ENCODE measurements at places on chromosomes 1 and 21.

- DNase-seq: no peak
These were observed 51.8 kb upstream of the LYST start for GRCh38 chr1:235918465-235918864.

- DNase-seq: no peak
These were observed at the start of gene CRB1 for GRCh38 chr1:197268012-197268411. TSS of gene CRB1 (plus strand) at chr1:197268252. CDS start at chr1:197268413, 161 bp downstream.

DNA sequence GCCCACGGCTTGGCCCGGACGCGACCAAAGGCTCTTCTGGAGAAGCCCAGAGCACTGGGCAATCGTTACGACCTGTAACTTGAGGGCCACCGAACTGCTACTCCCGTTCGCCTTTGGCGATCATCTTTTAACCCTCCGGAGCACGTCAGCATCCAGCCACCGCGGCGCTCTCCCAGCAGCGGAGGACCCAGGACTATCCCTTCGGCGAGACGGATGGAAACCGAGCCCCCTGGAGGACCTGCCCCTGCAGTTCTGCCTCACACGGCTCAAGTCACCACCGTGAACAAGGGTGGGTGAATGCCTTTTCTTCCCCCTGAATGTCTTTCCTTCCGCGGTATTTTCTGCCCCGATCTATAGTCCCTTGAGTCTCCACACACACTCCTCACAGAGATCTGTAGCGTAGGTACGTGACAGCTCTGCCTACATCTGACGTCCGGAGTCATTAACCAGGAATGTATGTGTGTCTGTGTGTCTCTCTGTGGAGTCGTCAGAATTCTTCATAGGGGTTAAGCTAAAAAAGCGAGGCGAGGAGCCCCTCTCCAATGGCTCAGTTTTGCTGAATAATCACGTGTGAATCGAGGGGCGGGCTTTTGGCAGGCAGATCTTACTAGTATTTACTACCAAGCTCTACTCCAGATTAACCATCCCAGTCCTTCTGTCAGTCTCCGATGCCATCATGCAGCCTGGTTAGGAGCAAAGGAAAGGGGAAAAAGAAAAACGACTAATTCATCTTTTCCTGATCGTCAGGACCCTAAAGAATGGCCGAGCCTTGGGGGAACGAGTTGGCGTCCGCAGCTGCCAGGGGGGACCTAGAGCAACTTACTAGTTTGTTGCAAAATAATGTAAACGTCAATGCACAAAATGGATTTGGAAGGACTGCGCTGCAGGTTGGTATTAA lies at the start of gene CDKN2C:
Gene CDKN2C, plus strand, starts transcription at position 635 of the 898 bp plus-strand sequence. Its CDS starts 124 bp downstream, at position 759.
- DNase-seq: no peak

GRCh38 chr1:34781071-34781843 lies at the start of gene GJB3:
TSS of gene GJB3 (plus strand) at chr1:34781214. CDS start at chr1:34784763, 3,549 bp downstream.
- no peak for DNase-seq

GRCh38 chr1:248739572-248740205 lies 15.9 kb downstream of the LYPD8 start:
- no peak for DNase-seq

- DNase-seq: no peak
These were observed 119.8 kb downstream of the GALNT2 start for GRCh38 chr1:230186874-230187273.

DNA sequence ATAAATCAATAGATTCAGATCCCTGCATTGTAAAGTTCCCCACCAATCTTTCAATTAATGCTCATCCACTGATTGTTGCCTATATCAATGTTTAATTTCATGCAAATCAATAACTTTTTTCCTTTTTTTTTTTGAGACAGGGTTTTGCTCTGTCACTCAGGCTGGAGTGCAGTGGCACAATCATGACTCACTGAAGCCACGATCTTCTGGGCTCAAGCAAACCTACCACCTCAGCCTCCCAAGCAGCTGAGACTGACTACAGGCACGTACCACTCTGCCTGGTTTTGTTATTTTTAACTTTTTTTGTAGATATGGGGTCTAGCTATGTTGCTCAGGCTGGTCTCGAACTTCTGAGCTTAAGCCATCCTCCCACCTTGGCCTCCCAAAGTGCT lies 25.7 kb downstream of the DIO1 start:
- DNase-seq: no peak

Measured in RPMI8226 (cell line).